ENCODE measurements at places on chromosomes 7 and 10.

- DNase-seq, result no peak
These were observed 3.5 kb downstream of the AIMP2 start for GRCh38 chr7:6012355-6013104.

- DNase-seq, result no peak
These were observed 86.5 kb upstream of the PFKP start for GRCh38 chr10:2980791-2981360.

DNA sequence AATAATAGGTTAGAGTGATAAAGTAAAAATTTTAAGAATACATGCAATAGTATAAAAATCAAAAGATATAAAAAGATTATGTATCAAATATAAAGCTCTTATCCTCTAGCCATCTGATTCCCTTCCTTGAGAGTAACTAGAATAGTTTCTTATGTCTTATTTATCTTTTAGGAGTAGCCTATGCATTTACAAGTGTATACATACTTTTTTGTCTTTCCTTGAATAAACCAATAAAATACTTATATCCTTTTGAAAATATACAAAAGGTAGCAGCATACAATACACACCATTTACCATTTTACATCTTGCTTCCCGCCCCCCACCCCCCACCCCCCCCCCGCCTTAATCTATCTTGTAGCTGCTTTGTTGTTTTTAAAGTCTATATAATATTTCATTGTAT lies 31.4 kb downstream of the AHCYL2 start:
- no peak for DNase-seq

GRCh38 chr10:17836942-17837341 lies 27.8 kb downstream of the MRC1 start:
- DNase-seq, result peak; percentile 85

DNA sequence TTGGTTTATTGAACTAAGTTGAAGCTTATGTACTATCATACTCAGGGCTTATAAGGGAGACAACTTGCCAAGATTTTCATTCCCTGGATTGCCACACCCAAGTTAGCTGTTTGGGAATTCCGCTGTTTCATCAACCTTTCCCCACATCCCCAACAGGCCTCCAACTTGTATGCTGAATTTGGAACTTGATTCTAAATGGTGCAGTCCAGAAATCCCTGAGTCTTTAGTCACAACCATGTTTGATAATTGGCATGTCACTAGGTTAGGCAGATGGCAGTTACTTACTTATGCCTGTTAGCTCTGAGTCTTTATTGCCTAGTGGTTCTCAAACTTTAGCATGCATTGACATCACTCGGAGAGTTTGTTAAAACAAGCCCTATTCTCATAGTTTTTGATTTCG lies 135.4 kb upstream of the PRPS1L1 start:
- DNase-seq, result no peak

- DNase-seq, result no peak
These were observed 22.0 kb downstream of the IMMP2L start for GRCh38 chr7:111540199-111540815.

DNA sequence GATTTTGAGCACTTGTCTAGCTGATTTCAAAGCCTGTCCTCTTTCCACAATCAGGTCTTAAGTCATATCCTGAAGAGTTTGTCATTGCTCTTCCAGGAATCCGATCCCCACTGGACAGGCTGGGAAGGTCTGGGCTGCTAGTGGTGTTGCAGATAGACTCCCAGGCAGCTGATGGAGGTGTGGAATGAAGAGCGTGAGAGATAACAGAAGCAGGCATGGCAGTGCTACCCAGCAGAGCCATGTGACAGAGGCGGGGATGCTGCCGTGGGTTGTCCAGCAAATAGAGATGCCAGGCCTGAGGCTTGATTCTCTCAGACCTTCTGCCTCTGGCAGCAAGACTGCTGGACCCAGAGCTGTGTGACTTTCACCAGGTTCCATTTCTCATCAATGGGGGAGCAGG lies 116.5 kb upstream of the EEPD1 start:
- DNase-seq, result peak; percentile 76

DNA sequence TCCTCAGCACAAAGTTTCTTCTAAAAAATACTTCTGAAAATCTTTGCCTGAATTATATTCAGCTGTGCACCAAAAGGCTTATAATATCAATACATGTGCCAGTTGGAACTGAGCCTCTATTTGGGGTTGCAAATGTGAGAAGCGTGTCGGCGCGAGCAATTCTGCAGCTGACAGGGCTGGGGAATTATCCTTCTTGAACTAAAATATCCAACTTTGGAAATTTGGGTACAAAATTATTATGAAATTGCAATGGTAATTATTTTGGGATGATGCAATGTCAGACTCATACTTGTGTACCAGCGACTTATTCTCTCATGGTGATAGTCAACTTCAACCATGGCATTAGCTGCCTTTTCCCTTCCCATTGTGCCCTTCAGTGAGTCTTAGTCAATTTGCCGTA lies 507.0 kb upstream of the KLF6 start:
- DNase-seq, result no peak

- DNase-seq, result peak; percentile 20
These were observed 210.5 kb downstream of the ARHGAP21 start for GRCh38 chr10:24513155-24513554.

- DNase-seq, result no peak
These were observed 181.7 kb downstream of the ST7 start for GRCh38 chr7:117134889-117135552.

DNA sequence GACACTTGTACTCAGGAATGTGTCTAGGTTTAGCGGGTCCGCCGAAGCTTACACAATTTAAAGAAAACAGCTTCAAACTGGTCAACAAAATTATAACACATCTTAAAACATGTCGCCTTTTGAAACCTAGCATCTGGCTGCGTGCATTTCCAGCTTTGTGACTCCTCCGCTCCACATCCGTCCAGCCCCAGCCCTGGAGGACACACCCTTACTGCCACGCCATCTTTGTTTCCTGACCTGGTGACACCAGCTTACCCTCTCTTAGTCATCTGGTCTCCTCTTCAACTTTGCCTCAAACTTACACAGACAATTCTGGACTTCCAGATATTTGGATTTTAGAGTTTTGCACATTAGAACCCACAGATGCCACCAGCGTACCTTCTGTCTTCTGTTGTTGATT lies 198.7 kb upstream of the VSTM2A start:
- DNase-seq, result no peak

GRCh38 chr10:51651063-51651462 lies 48.3 kb downstream of the CSTF2T start:
- no peak for DNase-seq

DNA sequence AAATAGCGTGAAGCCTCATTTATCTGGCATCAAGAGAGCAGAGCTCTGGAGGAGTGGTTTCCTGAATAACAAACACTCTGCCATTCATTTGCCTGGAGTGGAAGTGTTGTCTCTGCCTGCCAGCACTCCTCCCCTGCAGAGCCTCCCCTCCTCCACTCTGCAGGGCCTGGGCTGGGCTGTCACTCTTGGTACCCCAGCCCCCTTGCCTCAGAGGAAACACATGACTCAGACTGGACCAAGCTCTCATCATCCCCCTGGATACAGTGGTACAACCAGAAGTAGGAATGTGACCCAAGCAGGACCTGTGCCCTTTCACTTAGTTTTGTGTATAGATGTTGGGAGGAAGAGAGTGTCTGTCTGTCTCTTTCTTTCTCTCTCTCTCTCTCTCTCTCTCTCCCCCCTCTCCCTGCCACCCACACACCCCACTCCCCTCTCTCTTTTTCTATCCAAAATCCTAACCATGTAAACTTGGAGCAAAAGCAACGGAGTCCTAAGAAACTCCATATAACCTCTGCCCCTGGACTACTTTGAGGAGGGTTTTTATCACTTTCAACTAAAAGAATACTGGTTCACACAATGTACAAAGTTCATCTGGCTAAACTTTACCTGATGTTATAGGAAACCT lies 43.9 kb downstream of the DOCK4 start:
- peak; percentile 95 for DNase-seq

GRCh38 chr7:136594739-136595144 lies 273.7 kb upstream of the CHRM2 start:
- DNase-seq, result no peak

DNA sequence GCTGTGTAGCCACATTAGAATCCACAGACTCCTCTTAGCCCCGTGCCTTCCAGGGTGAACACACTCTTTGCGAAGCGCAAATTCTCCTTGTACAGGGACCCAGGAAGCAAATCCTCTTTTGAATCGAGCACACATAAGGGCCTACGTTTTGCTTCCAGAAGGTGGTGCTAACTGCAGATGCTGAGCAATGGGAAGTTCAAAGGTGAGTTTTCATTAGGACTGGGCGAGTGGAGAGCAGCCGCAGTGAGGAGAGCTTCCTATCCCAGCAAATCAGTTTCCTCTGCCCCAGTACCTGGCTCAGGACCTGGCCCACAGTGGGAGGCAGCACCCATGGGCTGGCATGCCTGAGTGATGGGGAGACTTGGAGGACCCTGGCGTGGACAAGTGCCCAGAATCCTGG lies 23.5 kb upstream of the GPR26 start:
- DNase-seq, result no peak

DNA sequence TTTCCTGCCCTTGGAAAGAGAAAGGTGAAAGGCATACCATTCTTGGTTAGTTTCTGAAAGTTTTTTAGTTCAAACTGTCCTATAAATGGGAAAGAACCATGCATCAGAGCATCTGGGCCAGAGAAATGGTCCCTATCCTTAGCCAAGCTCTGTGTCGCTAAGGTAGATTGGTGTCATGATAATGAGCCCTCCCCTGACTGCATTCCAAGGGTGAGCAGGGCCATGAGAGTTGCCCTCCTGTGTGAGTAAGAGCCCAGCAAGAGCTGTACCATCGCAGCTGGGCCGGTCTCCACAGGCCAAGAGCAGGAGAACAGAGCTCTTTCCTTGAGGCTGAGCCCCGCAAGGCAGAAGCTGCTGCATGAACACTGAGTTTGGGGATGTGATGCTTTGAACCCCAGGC lies 30.3 kb downstream of the GRB10 start:
- DNase-seq, result no peak

GRCh38 chr7:30116771-30117170 lies 18.0 kb upstream of the MTURN start:
- DNase-seq, result no peak

DNA sequence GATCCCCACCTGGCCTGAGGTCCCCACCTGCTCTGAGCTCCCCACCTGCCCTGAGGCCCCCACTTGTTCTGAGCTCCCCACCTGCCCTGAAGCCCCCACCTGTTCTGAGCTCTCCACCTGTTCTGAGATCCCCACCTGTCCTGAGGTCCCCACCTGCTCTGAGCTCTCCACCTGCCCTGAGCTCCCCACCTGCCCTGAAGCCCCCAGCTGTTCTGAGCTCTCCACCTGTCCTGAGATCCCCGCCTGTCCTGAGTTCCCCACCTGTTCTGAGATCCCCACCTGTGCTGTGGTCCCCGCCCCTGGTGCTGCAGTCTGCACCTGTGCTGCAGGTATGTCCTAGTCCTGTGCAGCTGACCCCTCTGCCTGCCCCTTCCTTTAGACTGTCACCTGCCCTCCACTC lies 561.6 kb downstream of the TCERG1L start:
- no peak for DNase-seq

GRCh38 chr10:48768926-48769325 lies 84.3 kb downstream of the WDFY4 start:
- DNase-seq, result no peak

DNA sequence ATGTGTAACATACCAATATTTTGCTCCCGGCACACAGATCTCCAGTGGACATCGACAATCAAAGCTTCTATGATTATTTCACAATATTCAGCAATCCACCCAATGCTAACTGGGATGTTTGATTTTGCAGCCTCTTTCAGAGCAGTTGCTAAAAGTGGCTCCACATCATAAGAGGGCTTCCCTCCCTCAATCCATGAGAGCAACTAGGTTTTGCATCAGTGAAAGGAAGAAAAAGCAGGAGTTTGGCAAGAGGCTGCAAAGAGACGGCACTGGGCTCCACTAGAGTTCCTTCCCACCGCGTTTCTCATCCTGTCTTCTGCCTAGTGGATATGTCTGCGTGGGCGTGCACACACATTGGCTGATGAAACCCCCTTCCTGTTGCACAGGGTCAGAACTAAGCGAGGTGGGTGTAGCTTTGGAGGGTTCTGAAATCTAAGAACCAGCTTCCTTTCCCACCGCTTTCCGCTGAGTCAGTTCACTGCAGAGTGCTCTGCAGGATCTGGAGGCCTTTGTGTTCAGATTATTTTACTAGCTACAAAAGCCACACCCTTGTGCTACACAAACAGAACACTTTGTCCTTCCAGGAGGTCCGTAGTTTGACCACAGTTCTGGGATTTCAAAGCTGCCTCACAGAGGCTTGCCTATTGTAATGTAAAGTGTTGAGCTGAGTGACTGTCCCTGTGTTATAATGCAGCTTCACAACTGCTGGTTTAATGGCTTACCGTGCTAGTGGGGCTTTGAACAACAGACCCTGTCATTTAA lies 28.1 kb downstream of the ARL4A start:
- DNase-seq, result peak; percentile 96

- no peak for DNase-seq
These were observed 12.4 kb downstream of the SMKR1 start for GRCh38 chr7:129514683-129515082.

DNA sequence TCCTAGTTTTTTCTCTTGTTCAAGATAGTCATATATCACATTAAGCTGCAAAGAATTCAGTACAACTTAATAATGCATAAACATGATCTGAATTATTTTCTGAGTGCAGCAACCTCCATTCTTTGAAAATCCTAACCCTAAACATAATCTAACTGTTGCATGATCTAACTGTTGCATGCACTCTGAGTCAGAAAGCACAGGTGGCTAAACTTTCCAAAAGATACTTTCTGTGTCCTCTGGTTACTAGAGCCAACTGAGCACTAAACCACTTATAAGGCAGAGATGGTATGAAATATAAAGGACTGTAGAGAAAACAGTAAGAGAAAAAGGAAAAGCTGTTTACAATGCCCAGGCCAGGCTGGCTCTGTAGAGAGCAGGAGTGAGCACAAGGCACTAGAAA lies 23.0 kb upstream of the FAM133B start:
- no peak for DNase-seq

GRCh38 chr10:118912961-118913600 lies 116.4 kb upstream of the NANOS1 start:
- no peak for DNase-seq

DNA sequence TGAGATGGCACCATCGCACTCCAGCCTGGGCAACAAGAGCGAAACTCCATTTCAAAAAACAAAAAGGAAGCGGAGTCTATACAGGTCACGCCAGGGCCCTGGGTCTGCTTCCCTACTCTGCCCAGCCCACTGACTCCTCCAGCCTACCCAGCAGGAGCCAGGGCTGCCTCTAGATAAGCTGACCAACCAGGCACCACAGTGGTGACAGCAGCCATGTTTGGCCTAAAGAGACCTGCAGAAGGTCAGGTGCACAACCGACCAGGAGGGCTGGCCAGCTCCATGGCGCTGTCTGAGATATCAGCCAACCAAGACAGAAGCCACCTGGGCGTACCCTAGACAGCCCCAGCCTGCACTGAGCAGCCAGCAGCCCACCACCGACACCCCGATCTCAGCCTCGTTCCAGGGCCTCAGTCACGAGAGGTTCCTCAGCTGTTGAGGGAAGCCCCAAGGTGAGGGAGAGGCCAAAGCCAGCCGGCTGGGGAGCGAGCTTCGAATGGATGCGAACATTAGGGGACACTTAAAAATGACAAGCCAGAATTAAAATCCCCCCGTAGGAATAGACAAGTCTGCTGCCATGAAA lies 24.4 kb upstream of the PWWP2B start:
- DNase-seq, result no peak

Data from dermis blood vessel endothelial cell (primary cell).